Activated gamma-delta T cell treated with Interleukin-2 at 50 U/mL for 16 hours (primary cell): ENCODE measurements at places on chromosomes 1 and 21.

DNA sequence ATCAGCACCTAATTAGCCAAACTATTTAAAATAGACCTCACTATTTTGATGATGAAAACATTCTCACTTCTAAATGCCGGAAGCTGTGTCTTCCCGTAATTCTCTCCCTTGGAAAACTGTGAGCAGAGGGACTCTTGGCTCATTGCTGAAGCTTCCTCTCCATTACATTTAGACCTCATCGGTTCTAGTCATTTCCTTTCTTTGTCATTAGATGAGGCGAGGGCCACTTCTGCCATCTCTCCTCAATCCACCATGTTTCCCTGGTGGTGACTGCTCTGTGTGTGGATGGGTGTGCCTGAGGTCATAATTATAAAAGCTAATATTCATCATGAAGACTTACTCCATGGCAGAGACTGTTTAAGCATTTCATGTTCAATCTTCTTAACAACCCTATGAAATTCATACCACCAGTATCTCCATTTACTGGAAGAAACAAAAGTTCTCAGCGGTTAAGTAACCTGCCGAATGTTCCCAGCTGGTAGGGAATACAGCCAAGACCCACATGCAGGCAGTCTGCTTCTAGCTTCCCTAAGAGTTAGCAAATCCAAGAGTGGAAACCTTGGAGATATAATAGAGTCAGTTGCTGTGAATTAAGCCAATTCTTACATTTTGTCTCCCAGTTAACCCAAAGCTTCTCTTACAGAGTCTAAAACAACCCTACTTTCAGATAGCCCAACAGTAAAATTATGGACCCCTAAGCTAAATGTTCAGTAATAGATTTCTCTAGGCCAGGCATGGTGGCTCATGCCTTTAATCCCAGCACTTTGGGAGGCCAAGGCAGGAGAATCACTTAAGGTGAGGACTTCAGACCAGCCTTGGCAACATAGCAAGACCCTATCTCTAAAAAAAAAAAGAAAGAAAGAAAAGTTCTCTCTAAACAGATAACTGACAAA is 156.2 kb downstream of the ZBTB18 start:
- DNase-seq, result no peak

DNA sequence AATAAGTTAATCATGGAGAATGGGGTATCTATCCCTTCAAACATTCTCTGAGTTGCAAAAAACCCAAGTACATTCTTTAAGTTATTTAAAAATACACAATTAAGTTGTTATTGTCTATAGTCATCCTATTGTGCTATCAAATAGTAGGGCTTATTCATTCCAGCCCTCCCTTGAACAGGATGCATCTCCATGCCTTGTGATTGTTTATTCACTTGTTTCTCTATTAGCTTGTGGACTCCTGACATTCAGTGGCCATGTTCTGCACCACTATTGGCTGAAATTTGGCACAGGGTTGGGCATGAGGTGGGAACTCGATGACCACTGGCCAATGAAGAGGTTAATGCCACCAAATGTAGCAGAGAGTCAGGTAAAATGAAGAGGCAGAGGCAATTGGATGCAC is 272.8 kb downstream of the TNR start:
- DNase-seq, result no peak

GRCh38 chr1:27650539-27651175 is 15.7 kb upstream of the FGR start:
- no peak for DNase-seq

DNA sequence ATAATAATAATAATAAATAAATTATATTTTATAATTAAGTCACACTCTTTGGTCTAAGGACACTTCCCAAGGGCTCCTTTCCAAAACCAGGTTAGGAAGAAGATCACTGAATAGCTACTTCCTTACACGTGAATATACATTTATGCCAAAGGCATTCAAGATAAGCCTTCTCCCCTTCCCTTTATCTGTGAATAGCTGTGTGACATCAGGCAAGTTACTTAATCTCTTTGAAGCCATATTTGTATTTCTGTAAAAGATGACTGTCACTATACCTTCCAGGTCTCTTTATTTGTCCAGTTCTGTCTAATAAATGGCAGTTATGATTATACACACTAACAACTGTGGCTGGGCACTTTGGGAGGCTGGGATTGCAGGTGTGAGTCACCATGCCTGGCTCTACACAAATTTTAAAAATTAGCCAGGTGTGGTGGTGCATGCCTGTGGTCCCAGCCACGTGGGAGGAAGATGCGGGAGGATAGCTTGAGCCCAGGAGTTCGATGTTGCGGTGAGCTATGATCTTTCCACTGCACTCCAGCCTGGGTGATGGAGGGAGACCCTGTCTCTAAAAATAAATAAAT is 5.5 kb upstream of the RNF11 start:
- no peak for DNase-seq

DNA sequence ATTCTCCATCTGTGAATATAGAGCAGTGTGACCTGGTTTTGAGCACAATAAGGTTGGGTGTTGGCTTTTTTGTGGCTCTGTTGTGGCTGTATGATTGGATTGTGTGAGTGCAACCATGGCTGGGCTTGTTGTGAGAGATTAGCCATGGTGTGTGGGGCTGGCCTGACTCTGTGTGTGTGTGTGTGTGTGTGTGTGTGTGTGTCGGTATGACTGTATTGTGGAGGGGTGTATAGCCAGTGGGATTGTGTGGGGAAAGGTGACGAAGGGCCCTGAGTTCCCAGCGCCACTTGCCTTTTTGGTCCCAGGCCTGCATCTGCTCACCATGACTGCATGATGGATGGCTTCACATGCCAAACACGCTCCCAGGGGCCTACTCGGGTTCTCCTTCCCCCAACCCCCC is 5.9 kb upstream of the SLC6A9 start:
- no peak for DNase-seq

DNA sequence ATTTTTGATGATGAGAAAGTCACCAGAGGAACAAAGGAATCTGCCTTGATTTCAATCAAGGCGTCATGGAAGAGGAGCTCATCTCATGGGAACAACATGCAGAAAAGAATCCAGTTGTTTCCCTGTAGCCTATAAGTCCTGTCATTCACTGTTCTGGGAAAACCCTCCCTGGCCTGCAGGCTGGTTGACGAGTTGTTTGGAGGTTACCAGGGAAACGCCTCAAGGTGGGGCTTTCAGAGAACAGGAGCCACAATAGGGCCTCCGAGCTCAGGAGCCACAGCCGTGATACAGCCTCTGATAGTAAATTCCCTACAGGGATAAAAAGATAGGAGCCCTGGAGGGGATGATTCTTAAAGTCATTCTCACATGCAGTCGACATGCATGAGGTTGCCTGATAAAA is 135.2 kb downstream of the PSMG1 start:
- DNase-seq, result no peak

DNA sequence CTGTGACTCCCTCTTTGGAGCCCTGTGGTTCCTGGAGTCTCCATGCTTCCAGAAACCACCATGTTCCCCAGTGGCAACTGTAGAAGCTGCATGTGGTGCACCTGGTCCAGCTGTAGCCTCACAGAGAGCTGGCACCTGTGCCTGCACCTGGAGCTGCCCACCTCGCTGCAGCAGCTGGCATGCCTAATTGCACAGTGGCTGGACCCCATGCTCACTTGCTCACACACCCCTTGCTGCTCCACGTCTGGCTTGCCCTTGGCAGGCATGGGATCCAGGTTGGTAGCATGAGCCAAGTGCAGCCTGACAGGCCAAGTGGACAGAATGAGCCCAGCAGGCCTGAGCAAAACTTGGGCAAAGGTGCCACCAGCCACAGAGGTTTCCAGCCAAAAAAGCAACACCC is 680.1 kb downstream of the MATN1 start:
- DNase-seq, result no peak

DNA sequence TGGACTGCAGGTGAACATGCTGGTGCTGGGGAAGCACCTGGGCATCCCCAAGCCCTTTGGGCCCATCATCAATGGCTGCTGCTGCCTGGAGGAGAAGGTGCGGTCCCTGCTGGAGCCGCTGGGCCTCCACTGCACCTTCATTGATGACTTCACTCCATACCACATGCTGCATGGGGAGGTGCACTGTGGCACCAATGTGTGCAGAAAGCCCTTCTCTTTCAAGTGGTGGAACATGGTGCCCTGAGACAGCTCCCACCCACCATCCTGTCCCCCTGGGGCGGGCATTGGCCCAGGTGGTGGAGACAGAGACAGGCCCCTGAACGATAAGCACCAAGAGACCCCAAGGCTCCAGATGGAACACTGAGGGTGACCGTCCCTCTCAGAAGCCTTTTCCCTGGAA is 25.2 kb upstream of the PADI4 start:
- DNase-seq, result no peak

GRCh38 chr1:183365676-183366075 is 52.5 kb downstream of the NMNAT2 start:
- DNase-seq, result no peak

DNA sequence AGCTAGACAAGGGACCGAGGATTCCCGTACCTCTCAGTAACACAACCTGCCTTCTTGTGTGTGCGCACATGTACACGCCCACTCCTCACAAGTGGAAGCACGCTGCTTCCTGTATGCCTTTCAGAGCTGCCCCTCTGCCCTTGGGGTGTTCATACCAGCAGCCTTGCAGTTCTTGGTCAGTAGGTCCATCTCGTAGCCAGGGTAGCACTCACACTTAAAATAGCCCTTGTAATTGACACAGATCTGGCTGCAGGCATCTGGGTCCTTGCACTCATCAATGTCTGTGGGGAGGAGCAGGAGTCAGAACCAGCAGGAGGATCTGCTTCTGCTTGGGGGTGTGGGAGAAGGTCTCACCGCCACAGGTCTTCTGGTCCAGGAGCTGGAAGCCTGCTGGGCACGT is 32.6 kb upstream of the MAGOH start:
- no peak for DNase-seq

DNA sequence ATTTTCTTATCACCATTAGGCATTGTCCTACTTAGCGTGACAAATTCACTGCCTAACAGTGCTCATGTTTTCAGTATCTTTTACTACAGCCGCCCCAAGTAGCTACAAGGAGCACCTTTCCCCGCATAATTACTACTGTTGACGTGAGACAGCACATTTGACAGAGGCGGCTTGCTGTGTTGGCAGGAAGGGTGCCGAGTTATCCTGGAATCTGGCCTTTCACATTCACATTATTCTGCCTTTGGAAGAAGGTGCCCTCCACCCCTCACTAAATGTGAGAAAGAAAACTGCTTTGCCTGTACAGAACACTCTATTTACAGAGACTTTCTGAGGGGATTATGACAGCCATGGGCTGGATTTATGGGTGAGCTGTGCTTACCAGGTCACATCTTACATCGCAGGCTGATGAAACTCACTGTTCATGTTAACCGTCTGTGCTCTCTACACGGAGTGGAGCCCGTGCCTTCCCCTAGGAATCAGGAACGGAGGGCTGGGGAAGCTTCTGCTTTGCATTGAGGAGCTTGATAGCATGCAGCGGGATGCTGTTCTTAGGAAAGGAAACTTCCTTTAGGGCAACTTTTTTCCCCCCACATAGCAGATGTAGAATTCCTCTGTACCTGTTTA is 148.0 kb upstream of the ZRANB2 start:
- DNase-seq, result no peak

- no peak for DNase-seq
These were observed 252.3 kb upstream of the ZP4 start for GRCh38 chr1:238143038-238143437.

- DNase-seq, result no peak
These were observed 21.0 kb upstream of the EPS8L3 start for GRCh38 chr1:109784551-109785252.

GRCh38 chr1:181493166-181493565 is 9.8 kb downstream of the CACNA1E start:
- DNase-seq, result no peak

DNA sequence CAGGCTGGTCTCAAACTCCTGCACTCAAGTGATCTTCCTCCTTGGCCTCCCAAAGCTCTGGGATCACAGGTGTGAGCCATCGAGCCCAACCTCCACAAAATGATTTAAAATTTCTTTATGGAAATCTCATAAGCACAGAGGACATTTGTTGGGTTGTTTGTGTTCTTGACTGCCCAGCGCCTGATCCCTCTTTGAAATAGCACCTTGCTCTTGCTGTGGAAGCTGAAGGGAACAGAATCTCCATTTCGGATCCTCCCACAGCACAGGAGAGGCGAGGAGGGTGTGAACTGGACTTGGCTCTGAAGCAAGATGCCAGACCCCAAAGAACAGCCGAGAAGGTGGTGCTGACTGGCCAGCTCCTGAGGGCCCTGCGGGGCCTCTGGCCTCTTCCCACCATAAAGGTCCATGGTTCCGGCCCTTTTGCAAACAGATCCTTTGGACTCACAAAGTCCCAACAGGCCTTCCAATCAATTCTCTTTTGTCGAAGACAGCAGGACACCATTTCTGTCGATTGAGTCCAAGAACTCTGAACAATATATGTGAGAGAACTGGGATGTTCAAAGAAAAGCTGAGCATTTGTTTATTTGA is 45.6 kb upstream of the COA6 start:
- no peak for DNase-seq

- no peak for DNase-seq
These were observed 30.8 kb downstream of the IGSF5 start for GRCh38 chr21:39775816-39776215.

GRCh38 chr1:175733722-175734121 is 9.7 kb downstream of the TNR start:
- DNase-seq, result no peak

DNA sequence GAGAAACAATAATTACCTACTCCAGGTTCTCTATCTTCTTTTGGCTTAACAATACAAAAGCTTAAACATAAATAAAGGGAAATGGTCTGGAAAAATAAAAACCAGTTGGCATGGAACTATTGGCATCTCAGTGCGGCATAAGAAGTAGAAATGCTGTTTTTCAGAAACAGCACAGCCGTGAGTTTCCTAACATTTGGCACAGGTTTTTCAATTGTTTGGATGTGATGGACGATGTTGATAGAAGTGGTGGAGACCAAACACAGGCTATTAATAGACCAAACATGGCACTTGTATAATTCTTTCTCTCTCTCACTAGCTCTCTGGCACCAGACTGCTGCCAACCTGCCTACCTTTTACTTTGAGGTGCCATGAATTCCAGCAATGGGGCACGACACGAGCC is 36.2 kb downstream of the KCNN3 start:
- no peak for DNase-seq

DNA sequence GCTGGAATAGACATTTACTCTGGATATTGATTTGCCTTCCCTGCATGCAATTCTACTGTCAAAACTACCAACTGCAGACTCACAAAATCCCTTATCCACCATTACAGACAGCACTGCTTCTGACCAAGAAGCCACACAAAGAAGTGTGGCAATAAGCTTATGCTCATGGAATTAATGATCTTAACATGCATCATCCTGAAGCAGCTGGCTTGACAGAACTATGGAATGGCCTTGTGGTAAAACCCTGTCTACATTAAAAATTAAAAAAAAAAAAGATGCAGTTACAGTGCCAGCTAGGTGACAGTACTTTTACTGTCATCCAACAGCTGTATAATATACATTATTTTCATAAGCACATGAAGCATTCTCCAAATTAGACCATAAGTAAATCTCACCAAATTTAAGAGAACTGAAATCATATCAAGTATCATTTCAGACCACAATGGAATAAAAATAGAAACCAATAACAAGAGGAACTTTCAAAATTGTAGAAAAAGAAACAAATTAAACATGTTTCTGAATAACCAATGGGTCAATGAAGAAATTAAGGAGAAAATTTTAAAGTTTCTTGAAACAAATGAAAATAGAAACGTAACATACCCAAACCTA is 70.7 kb downstream of the SCMH1 start:
- no peak for DNase-seq
